ENCODE measurements at places on chromosomes 13 and 19.

- DNase-seq = no peak
These were observed 162.9 kb downstream of the NHLRC3 start for GRCh38 chr13:39201180-39201579.

GRCh38 chr19:28948566-28948965, 264.4 kb downstream of the UQCRFS1 start:
- no peak for DNase-seq

- no peak for DNase-seq
These were observed 17.0 kb downstream of the EPS8L1 start for GRCh38 chr19:55092423-55093318.

GRCh38 chr13:109868578-109869311, 82.4 kb upstream of the IRS2 start:
- no peak for DNase-seq

DNA sequence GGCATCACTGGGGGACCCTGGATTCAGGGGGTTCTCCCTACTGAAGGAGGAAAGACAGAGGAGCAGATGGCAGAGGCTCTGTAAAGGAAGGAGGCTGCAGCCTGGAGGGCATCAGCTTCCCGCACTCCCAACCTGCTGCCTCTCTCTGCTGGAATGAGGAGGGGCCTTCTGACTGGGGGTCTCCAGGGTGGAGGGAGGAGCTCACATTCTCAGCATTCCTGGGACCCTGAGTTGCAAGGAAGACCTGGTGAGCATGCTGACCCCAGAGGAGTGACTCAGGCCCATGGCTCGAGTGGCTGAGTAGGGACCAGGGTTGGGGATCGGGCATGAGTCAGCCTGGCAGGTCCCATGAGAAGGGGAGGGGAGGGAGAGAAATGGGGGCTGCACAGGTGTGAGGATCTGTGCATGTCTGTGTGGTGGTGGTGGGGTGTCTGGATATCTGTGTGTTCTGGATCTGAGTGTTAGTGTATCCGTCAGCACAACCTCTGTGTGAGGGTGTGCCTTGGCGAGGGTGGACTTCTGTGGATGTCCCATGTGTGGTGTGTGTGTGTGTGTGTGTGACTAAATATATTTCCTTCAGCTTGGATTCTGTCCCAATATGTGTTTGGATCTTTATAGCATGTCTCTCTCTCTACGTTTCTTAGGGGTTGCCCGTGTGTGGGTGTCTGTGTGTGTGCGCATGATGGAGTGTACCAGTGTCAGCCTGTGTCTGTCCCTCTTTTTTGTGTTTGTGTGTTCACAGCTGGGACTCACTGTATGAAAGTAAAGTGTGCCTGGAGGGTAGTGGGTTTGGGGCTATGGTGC, 4.6 kb downstream of the AXL start:
- no peak for DNase-seq

- peak; percentile 23 for DNase-seq
These were observed 68.4 kb downstream of the SPATA13 start for GRCh38 chr13:24228852-24229458.

DNA sequence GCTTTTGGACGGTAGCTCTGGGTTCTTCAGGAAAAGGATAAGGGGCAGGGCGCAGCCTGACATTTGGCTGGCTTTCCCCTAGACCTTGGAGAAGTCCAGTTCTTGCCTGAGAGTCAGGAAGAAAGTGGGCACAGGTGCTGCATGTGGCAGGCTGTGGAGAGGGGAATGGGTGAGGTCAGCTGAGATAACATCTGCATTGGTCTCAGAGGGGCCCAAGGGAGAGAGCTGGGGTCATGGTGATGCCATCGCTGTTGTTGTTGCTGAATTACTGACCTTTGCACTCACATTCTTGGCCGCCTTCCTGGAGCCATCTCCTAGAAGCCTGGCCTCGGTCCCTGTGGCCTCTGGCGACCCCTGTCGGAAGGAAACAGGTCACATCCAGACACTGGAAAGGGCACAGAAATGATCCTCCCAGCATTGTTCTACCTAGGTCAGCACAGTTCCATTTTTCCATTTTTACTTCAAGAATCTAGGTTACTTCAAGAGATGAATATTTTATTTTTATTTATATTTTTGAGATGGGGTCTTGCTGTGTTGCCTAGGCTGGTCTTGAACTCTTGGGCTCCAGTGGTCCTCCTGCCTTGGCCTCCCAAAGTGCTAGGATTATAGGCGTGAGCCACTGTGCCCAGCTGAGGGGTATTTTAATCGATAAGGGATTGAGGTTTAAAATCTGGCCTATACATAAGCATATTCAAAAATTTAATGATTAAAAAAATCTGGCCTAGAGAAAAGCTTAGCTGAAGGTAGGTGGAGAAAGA, 6.5 kb upstream of the LIPE start:
- no peak for DNase-seq

DNA sequence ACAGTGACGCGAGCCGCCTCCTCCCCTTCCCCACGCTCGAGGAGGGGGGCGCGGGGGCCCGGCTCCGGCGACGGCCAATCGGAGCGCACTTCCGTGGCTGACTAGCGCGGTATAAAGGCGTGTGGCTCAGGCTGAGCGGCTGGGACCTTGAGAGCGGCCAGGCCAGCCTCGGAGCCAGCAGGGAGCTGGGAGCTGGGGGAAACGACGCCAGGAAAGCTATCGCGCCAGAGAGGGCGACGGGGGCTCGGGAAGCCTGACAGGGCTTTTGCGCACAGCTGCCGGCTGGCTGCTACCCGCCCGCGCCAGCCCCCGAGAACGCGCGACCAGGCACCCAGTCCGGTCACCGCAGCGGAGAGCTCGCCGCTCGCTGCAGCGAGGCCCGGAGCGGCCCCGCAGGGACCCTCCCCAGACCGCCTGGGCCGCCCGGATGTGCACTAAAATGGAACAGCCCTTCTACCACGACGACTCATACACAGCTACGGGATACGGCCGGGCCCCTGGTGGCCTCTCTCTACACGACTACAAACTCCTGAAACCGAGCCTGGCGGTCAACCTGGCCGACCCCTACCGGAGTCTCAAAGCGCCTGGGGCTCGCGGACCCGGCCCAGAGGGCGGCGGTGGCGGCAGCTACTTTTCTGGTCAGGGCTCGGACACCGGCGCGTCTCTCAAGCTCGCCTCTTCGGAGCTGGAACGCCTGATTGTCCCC, at the start of gene JUNB:
TSS of gene JUNB (plus strand) at position 142 of the 706 bp plus-strand sequence. CDS start at position 428, 286 bp downstream.
- peak; percentile 92 for DNase-seq

DNA sequence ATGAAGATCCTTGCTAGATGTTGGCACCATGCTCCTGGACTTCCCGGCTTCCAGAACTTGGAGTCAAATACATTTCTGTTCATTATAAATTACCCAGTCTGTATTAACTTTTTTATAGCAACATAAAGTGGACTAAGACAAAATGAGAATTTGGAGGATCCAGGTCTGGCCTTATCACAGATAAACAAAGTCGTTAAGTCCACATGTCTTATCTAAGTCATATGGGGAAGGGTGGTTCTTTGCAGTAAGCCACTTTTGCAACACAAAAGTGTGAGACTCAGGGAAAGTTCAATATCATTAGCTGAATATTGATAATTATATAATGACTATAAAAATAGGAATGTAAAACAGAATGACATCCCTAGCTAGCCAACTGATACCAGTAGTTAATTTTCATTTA, 91.6 kb upstream of the SIAH3 start:
- DNase-seq = no peak

DNA sequence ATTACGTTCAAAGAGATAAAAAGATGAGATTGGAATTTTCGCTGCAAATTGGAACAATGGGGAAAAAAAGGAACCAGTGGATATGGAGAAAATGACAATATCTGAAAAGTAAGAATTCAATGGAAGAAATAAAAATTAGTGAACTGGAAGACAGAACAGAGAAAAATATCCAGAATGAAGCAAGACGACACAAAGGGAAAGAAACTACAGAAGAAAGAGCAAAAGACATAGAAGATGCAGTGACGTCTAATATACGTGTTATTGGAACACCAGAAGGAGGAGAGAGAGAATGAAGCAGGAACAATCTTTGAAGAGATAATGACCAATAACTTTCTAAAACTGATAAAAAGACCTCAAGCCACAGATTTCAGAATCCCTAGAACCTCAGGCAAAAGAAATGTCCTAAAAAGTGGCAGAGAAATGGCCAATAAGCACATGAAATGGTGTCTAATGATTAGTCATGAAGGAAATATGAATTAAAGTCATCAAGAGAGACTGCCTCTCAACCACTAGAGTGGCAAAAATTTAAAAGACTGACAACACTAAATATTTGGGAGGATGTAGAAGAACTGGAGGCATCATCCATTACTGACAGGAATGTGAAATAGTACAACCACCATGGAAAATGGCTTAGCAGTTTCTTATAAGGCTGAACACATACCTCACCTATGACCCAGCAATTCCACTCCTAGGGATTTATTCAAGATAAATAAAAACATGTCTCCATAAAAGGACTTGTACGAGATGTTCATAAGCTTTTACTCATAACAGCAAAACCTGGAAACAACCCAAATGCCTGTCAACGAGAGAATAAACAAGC, 56.5 kb downstream of the GADD45B start:
- no peak for DNase-seq

- no peak for DNase-seq
These were observed 1.8 kb downstream of the VASP start for GRCh38 chr19:45508861-45509691.

- no peak for DNase-seq
These were observed 24.3 kb downstream of the ZNF611 start for GRCh38 chr19:52710538-52710937.

GRCh38 chr13:110109910-110110309, 197.0 kb downstream of the COL4A1 start:
- DNase-seq = no peak

DNA sequence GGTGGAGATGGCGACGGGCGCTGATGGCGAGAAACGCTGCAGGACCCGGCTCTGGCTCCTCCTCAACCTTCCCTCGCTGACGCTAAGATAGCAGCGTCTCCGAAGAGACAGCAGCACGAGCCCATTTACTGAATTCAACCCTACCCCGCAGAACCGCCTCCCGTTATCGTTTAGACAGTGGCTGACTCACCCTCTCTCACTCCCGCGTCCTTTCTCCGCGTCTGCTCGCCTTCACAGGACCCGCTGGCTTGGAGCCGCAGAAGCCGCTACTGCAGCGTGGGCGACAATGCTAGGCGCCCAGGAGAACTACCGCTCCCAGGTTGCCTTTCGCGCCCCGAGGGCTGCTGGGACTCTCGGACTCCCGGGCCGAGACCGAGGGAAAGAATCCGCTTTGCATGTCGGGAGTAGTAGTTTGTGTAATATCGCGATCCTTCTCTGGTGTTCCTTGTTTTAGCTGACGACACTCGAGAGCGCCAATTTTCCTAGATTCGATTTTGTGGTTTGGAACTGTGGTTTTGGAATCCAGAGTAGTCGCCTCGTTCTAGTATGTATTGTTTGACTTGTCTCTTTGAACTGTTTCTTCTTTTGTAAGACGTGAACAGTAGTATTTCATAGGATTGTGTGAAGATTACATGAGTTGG, at the start of gene KBTBD6:
TSS of gene KBTBD6 (minus strand) at position 291 of the 641 bp plus-strand sequence. CDS start 291 bp downstream, outside the sequence.
- peak; percentile 84 for DNase-seq

GRCh38 chr13:50078231-50078894, 63.1 kb downstream of the KCNRG start:
- DNase-seq = no peak

DNA sequence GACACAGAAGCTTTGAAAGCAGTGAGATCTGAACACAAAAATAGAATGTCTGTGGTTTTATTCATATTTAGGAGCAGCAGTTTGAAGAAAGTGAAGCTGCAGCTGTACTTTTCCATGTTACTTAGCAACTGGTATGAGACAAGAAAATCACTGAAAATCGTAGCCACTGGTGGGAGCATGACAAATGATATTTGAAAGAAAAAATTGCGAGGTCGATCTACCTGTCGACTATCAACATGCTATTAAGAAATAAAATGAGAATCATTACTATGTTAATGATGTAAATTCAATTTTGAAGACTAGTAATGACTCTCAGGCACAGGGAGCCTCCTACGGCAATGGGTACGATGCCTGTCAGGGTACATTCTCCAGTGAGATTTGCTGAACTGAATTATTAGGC, 436.4 kb downstream of the SLITRK5 start:
- no peak for DNase-seq

All from NCI-H1436 (cell line).